NCI-H69 (cell line): ENCODE measurements at places on chromosomes 5 and 9.

DNA sequence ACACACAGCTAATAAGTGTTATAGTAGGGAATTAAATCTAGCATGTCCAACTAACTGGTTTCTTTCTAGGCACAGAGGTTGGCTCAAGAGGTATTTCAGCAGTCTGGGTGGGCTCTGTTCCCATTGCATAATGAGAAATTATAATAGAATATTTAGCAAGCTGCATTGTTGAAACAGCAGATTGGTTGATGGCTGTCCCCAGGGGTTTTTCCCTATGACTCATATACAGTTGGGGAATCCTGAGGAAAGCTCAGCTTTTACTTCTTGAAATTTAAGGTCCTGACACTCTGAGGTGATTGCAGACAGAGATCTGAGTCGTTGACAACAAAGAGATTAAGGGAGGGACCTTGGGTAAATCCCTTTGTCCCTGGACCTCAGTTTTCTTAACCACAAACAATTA lies 38.3 kb upstream of the TNFSF8 start:
- DNase-seq: peak; percentile 23

DNA sequence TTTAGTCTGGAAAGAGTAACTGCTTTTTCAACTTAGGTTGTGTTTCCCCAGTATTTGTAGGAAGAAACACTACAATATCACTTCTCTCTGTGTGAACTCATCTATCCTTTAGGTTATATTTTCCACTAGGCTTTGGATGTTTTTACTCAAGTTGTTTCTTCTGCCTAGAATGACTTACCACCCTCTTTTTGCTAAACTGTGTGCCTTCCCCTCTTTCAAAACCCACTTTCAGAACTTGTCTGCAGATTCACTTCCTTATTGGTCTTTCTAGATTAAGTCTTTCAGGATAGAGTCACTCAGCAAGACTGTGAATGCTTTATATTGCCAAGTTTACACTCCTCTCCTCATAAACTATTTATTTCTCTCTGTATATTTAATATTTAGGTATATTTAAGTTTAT lies 14.2 kb upstream of the CAST start:
- no peak for DNase-seq

DNA sequence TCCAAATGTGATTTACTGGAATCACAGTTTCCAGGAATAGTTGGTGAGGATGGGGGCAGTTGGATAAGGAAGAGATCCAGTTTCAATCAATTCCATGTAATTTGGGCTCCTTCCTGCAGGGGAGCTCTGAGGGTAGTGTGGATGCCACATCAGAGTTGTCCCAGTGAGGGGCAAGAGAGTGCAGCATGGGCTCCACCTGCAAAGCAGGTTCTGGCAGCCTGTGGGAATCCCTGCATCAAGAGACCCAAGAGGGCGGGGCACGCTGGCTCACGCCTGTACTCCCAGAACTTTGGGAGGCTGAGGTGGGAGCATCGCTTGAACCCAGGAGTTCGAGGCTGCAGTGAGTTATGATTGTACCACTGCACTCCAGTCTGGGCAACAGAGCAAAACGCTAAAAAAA lies 188.5 kb downstream of the CACNA1B start:
- no peak for DNase-seq

- no peak for DNase-seq
Measured at GRCh38 chr9:76116913-76117312, 226.4 kb downstream of the PCSK5 start.

GRCh38 chr5:177593511-177593910 lies 1.5 kb downstream of the TMED9 start:
- no peak for DNase-seq

GRCh38 chr5:57311251-57311650 lies 137.4 kb downstream of the GPBP1 start:
- DNase-seq: no peak

GRCh38 chr5:102498271-102499034 lies at the start of gene SLCO6A1:
Gene SLCO6A1 (minus strand): TSS chr5:102499001. CDS start chr5:102498844, 157 bp downstream.
- no peak for DNase-seq

DNA sequence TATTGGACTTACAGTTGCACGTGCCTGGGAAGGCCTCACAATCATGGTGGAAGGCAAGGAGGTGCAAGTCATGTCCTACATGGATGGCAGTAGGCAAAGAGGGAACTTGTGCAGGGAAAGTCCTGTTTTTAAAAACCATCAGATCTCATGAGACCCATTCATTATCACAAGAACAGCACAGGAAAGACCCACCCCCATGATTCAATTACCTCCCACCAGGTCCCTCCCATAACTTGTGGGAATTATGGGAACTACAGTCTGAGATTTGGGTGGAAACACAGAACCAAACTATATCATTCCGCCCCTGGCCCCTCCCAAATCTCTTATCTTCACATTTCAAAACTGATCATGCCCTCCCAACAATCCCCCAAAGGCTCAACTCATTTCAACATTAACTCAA lies 75.6 kb downstream of the ZFAND5 start:
- no peak for DNase-seq

DNA sequence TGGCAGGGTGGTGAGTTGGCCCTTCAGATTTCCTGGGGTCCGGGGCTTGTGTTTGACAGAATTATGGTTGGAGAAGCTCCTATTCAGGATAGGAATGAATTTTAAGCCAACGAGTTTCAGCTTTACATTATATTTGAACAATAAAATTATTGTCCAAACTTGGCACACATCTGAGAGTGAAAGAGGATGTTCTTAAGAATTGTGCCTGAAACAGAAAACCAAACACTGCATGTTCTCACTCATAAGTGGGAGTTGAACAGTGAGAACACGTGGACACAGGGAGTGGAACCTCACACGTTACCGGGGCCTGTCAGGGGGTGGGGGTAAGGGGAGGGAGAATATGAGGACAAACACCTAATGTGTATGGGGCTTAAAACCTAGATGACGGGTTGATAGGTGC lies 111.8 kb upstream of the ACTBL2 start:
- DNase-seq: no peak

- DNase-seq: no peak
Measured at GRCh38 chr9:23571414-23572104, 254.5 kb downstream of the ELAVL2 start.

GRCh38 chr5:79105868-79106267 lies 5.7 kb upstream of the BHMT start:
- no peak for DNase-seq

DNA sequence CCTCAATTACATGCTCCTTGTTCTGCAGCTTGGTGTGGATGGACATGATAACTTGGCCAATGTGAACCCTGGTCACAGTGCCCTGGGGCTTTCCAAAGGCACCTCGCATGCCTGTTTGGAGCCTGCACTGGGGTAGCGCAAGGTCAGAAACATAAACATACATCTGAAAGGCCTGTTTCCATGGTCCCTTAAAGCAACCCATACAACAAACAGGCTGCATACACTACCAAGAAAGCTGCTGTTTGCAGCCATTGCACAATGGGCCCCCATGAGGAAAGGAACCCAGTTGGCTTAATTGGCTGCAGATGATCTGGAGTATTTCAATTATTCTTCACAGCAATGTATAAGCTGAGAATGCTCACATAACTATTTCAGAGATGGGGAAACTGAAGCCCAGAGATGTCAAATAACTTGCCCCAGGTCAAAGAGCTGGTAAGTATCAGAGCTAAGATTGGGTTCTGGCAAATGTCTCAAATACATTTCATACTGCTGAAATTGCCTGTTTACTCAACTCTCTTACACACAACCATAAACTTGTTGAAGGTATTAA lies 233.9 kb downstream of the ASTN2 start:
- no peak for DNase-seq

- peak; percentile 32 for DNase-seq
Measured at GRCh38 chr9:112443200-112443599, 43.4 kb upstream of the KIAA1958 start.

GRCh38 chr9:128390813-128391711 lies 19.9 kb downstream of the URM1 start:
- no peak for DNase-seq

DNA sequence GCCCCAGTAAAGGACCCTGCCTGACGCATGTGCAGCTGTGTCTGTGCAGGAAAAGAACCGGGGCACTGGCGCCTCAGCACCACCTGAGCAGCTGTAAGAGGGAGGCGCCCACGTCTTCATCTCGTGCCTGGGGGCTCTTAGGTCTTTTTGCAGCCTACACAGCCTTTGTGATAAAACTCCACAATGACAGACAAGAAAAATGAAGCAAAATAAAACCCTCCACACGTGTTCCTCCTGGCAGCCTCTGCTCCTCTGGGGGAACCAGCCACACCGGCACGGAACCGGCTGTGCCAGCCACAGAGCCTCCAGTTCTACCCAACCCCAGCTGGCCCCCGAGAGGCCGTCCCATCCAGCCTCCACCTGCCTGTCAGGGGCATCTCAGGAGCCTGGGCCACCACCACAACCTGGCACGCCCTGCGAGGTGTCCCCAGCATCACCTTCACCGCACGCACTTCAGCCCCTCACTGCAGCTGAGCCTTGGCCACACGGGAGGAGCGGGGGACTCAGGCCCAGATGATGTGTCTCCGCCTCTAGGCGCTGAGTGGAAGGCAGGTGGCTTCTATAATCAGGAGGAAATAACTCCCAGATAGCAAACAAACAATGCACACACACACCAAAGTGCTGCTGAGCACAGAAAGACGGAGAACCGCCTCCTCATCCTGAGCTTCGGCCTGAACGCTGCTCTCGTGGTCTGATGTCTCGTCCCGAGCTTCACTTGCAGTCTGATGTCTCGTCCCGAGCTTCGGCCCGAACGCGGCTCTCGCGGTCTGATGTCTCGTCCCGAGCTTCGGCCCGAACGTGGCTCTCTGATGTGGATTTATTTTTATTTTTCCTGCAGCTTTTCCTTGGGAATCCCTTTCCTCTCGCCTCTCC lies 28.6 kb upstream of the NSMF start:
- DNase-seq: peak; percentile 85

DNA sequence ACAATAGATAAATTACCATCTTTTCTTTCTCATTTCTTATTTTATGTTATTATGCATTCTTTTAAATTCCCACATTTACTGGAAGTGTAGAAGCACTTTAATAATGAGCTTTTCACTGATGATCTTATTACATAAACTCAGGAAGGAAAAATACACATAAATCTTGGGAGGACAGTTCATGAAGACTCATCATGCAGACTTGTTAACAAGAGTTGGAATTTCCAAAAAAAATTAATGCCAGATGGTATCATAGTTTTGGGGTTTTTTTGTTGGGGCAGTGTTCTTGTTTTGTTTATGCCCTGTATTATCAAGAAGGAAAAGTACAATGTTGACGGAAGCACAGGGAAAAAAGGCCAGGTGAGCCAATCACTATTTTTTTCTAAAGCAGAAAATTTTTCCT lies 35.1 kb downstream of the CEMIP2 start:
- DNase-seq: no peak

DNA sequence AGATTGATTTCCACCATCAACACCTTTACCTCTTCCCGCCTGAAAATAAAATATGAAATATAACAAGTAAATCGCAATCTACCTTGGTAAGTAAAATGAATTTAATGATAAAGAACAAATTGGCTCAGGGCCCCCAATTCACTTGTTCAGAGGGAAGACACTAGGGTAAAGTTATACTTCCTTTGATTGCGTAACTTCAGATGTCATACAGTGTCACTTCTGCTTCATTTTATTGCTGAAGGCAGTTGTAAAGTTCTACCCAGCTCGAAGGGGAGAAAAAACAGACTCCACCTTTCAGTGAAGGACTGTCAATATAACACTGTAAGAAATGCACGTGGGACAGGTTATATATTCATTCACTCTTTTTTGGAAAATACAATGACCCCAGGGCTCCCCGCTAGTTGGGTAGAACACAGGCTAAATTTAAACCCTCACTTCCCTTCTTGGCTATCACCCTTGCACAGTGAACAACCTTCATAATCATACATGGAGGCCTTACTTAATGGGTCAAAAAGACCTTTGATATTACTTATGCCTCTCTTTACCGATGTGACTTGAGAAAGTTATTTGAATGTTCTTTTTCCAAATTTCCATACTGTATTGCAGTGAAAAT lies 848.8 kb downstream of the MAT2B start:
- DNase-seq: no peak

DNA sequence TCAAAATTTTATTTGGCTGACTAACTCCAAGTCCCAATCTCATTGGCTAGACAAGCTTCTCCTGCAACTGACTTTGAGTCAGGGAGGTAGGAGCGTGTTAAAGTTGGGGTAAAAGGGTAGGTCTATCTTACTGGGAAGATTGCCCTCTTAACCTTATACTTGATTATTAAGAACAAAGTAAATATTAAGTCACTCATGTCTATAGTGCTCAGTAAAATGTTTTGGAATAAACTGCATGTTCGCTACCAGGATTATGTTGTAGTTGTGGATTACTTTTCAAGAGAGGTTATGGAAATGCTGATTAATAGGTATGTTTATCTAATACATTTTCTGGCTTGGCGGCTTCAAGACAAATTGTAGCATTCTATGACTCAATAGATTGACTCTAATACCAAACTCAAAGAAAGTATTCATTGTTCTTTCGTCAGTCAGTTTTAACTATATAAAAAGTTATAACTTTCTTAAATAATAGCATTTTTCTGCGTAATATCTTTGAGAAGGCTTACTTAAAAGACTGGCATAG lies 539.1 kb downstream of the PSAT1 start:
- DNase-seq: no peak

GRCh38 chr5:100790170-100790665 lies 112.9 kb downstream of the ST8SIA4 start:
- no peak for DNase-seq

GRCh38 chr5:60024104-60024503 lies 130.6 kb upstream of the PDE4D start:
- no peak for DNase-seq

GRCh38 chr9:128244837-128245231 lies 31.0 kb downstream of the GOLGA2 start:
- DNase-seq: peak; percentile 93

- peak; percentile 91 for DNase-seq
Measured at GRCh38 chr9:97411789-97412625, at the start of gene TDRD7. Gene TDRD7 (plus strand): TSS chr9:97412096. CDS start chr9:97428466, 16,370 bp downstream.

DNA sequence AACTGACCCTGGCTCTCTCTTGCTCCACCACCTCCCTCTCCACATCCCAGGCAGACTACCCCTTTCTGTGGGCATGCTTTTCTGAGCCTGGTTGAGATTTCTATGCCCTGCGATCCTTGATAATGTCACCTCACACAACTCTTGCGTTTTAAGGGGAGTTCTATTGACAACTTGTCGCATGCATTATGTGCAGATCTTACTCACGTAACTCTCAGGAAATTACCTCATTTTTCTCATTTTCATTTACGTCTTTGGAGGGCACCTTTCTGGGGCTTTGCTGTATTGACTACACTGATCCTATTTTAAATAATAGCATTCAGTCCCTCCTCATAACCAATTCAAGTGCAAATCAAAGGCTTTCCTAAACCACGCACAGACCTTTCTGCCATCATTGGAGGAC lies 140.4 kb upstream of the WWC1 start:
- no peak for DNase-seq
